Activated naive CD4-positive, alpha-beta T cell treated with anti-CD3 and anti-CD28 coated beads for 36 hours (primary cell): ENCODE measurements at places on chromosomes 12 and 14. TPM values are rescaled to one million over a fixed set of nuclear protein-coding genes. Genes with fewer than 3 reads are reported as not detected.

DNA sequence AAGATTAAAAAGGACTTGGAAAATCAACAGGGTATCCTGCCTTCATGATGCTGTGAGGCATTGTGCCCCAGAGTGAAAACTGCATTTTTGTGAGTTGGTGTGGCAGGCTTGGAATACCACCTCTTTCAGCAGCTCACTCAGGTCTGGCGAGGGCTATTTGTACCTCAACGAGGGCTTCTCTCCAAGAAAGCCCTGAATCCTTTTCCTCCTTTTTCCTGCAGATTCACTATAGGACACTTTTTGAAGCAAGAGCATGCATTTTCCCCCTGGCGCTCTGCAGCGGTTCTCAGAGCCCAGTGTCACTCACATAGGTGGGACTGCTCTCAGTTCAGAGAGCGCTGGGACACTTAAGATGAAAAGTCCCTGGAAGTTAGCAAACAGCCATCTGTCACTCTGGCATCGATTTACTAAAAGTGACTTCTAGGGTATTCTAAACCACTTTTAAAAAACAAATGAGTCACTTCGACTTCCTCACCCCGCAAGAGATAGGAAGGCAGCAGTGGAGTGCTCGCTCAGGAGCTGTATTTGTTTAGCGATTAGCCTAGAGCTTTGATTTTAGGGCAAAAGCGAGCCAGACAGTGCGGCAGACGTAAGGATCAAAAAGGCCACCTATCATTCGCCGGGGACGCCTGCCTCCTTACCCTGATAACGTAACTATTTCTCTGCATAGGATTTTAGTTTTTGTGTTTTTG, 782 bp upstream of the LGR5 start:
- no peak overlapping the region for H3K27ac ChIP-seq
- peaks cover 2% of the 10 kb centered on the region for H3K36me3 ChIP-seq
- peaks cover 18% of the 10 kb centered on the region for H3K4me1 ChIP-seq
- peaks cover 60% of the 10 kb centered on the region for H3K27me3 ChIP-seq
- peak; percentile 13 for DNase-seq
- H3K4me3 ChIP-seq = peak overlapping the region; percentile 74

GRCh38 chr12:19800884-19801283, 361.6 kb downstream of the AEBP2 start:
- no peak overlapping the region for H3K27ac ChIP-seq
- DNase-seq = no peak
- no peaks in the 10 kb centered on the region for H3K27me3 ChIP-seq
- peaks cover 4% of the 10 kb centered on the region for H3K4me1 ChIP-seq
- no peaks in the 10 kb centered on the region for H3K36me3 ChIP-seq
- no peak overlapping the region for H3K4me3 ChIP-seq

GRCh38 chr12:88141425-88141773, 489 bp downstream of the CEP290 start:
- H3K36me3 ChIP-seq = peaks cover 23% of the 10 kb centered on the region
- H3K27me3 ChIP-seq = no peaks in the 10 kb centered on the region
- DNase-seq = no peak
- H3K4me1 ChIP-seq = peaks cover 40% of the 10 kb centered on the region
- H3K4me3 ChIP-seq = peak overlapping the region; percentile 91

- H3K4me3 ChIP-seq = no peak overlapping the region
- no peaks in the 10 kb centered on the region for H3K36me3 ChIP-seq
- H3K27ac ChIP-seq = no peak overlapping the region
- H3K27me3 ChIP-seq = no peaks in the 10 kb centered on the region
Measured at GRCh38 chr12:71166862-71167496, 9.2 kb upstream of the TSPAN8 start.

DNA sequence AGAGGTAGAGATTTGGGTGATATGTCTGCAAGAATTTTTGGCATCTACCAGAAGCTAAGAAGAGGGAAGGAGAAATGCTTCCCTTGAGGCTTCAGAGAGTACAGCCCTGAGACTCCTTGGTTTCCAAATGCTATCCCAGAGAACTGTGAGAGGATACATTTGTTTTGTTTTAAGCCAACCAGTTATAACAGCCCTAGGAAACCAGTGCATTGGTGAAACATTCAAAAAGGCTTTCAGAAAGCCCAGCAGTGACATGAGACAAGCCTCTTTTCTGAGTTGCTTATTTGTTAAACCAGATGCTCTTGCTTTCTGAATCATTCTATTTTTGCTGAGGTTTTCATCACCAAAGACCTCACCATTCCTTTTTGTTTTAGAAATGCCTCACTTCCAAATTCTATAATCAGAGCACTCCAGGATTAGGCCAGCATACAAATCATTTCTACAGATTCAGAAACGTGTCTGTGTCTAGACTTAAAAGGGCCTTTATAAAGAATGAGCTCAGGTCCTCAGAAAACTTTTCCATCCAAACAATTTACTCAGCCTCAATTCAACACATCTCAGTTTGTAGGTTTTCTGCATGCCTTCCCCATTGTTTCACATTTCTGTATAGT, 1617.8 kb upstream of the FLRT2 start:
- H3K27ac ChIP-seq = no peak overlapping the region
- H3K4me3 ChIP-seq = no peak overlapping the region
- no peaks in the 10 kb centered on the region for H3K36me3 ChIP-seq
- no peaks in the 10 kb centered on the region for H3K27me3 ChIP-seq

DNA sequence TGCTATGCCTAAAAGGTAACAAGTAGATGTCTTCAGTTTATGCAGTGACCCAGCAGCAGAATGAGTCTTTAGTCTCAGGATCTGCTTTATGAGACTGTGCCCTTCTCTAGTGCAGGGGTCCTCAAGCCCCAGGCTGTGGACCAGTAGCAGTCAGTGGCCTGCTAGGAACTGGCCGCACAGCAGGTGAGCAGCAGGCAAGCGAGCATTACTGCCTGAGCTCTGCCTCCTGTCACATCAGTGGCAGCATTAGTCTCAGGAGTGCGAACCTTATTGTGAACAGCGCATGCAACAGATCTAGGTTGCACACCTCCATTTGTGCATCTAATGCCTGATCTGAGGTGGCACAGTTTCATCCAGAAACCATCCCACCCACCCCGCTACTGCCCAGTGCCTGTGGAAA, 38.4 kb downstream of the LRP6 start:
- H3K27me3 ChIP-seq = no peaks in the 10 kb centered on the region
- peaks cover 3% of the 10 kb centered on the region for H3K36me3 ChIP-seq
- peaks cover 5% of the 10 kb centered on the region for H3K4me1 ChIP-seq
- no peak overlapping the region for H3K27ac ChIP-seq

GRCh38 chr12:5678176-5678575, 246.3 kb downstream of the NTF3 start:
- H3K27ac ChIP-seq = no peak overlapping the region
- no peaks in the 10 kb centered on the region for H3K4me1 ChIP-seq
- DNase-seq = no peak
- peaks cover 9% of the 10 kb centered on the region for H3K27me3 ChIP-seq

The MYBPC1 gene
- total RNA-seq = not detected

The FAM222A gene
- 0.38 TPM for total RNA-seq

The LRTM2 gene
- not detected for total RNA-seq

The ENDOU gene
- not detected for total RNA-seq
